CD4-positive, alpha-beta T cell treated with Interferon alpha-2 for 1 hour (primary cell): ENCODE measurements at places on chromosomes 6 and 20.

GRCh38 chr6:44837741-44838140, 450.2 kb downstream of the CDC5L start:
- DNase-seq, result no peak

DNA sequence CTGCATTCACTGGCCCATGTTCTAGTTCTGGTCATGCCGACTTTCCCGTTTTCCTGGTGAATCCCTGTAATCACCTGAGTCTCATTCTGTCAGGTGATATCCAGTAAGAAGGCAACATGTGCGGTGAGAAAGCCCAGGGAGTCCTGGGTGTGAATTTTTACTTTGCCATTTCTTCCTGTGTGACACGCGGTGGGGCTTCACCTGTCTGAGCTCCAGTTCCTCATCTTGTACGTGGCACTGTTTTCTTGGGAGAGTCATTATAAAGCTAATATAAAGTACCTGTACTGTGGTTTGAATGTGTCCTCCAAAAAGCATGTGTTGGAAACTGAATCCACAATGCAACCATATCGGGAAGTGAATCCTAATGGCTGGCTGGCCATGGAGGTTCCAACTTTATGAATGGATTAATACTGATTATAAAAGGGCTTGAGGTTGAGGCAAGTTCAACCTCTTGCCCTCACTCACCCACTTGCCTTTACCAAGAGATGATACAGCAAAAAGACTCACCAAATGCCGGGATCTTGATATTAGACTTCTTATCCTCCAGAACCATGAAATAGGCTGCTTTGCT, 5.1 kb downstream of the HLA-E start:
- peak; percentile 70 for DNase-seq

GRCh38 chr20:18401305-18401704, 65.5 kb downstream of the DZANK1 start:
- no peak for DNase-seq

GRCh38 chr6:39214120-39214813, 15.0 kb downstream of the KCNK5 start:
- DNase-seq, result no peak

GRCh38 chr6:158972241-158973233, 27.5 kb downstream of the RSPH3 start:
- DNase-seq, result no peak

- no peak for DNase-seq
These were observed 36.1 kb upstream of the THBS2 start for GRCh38 chr6:169289619-169290339.

GRCh38 chr6:53691667-53692133, 26.1 kb upstream of the KLHL31 start:
- DNase-seq, result no peak

- DNase-seq, result peak; percentile 73
These were observed 13.8 kb downstream of the RNASET2 start for GRCh38 chr6:166942393-166943168.

- no peak for DNase-seq
These were observed 4.2 kb downstream of the GABRR2 start for GRCh38 chr6:89310929-89311328.

DNA sequence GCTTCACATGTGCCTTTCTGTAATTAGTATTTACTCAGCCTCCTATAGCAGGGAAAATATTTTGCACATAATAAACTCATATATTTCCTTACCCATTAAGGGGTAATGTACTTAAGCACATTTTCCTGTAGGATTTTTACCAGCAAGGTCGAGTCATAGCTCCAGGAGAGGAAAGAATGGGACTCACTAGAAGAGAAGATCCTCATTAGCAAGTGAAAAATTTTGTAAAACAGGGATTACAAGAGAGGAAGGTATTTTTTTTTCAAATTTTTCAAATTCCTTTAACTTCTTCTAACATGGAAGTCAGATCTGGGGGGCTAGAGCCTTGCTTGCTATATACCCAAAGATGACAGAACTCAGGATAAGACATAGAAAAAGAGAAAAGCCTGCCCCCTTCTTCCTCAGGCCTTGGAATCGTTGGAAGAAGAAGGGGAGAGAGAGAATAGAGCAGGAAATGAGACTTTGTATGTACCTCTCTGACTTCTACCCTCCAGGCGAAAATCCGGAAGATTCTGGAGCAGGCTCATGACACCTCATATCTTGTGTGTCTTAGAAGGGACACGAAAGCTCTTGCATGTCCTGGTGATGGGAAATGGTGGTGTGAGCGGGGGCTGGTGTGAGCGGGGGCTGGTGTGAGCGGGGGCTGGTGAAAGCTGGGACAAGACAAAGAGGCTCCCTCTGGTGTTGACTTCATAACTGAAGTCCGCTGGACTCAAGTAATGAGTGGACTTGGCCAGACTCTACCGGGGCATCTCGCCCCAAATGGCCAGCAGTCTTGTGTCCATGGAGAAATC, 256.9 kb upstream of the PLCB4 start:
- no peak for DNase-seq

GRCh38 chr20:2756056-2756611, 44.3 kb downstream of the CPXM1 start:
- no peak for DNase-seq

DNA sequence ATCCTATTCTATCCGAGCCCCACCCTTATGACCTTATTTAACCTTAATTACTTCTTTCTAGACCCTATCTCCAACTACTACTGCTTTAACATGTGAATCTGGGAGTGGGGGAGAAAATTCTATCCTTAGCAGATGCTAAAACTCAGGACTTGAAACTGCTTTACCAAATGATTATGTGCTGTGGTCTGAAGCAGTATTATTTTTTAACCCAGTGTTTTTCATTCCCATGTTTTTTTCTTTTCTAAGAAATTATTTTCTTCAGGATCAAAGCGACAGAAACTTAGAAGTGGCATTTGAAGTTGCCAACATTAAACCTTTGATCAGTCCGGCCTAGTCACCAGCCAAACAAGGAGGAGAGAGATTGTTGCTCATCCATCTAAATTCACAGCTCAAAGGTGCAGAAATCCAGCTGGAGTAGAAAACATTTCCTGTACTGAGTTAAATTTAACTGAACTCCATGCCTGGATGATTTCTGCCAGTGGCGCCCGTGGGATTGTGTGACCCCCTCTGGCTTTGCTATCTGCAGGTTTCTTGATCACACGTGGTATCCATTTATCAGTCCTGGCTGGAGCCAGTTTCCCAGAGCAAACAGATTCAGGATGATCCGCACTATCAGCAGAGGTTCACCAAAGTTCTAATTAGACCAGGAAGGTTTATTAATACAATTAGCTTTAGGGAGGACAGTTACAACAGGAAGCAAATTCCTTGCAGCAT, 300.5 kb downstream of the PLCB1 start:
- DNase-seq, result no peak

DNA sequence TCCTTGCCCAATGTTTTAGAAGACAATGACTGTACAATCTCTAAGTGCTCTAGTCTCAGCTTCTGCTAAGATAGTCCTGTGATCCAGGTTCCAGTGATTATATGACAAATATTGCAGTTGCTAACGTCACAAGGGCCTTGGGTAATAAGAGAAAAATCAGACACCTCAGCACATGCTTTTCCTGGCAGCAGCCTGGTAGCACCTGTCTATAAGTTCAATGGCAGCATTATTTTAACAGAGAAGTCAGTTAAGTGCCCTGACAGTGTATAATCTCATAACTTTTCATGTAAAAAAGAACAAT, 121.3 kb upstream of the BCLAF1 start:
- DNase-seq, result no peak

GRCh38 chr6:31081872-31082271, 30.5 kb downstream of the C6orf15 start:
- DNase-seq, result no peak

DNA sequence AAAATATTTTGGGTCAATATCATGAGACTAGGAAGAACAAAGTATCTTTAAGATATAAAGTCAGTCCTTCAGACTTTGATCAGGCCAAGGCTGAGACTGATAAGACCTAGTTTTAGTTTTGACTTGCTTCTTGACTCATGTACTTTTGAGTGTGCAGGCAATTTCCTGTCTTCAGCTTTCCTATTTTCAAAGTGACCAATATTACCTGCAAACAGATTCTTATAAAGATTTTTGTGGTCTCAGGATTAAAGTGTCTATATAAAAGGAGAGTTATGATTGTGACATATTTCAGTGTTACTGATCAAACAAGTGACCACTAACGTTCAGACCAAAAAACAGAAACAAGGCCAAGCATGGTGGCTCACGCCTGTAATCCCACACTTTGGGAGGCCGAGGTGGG, 36.0 kb upstream of the AKIRIN2 start:
- DNase-seq, result no peak

DNA sequence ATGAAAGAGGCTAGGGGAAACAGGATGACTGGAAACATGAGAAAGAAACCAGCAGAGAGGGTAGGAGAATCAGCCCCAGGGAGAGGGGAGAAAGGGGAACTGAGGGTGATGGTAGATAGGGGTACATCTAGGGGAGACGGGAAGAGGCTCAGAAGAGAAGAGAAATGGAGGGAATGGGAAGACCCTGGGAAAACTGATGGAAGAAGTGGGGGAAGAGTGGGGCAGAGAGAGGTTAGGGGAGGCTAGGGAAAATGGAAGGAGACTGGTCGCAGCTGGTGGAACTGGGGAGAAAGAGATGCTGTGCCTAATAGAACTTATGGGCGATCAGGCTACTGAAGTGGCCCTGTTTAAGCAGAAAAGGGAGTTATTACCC, 548 bp downstream of the PROCR start:
- no peak for DNase-seq

DNA sequence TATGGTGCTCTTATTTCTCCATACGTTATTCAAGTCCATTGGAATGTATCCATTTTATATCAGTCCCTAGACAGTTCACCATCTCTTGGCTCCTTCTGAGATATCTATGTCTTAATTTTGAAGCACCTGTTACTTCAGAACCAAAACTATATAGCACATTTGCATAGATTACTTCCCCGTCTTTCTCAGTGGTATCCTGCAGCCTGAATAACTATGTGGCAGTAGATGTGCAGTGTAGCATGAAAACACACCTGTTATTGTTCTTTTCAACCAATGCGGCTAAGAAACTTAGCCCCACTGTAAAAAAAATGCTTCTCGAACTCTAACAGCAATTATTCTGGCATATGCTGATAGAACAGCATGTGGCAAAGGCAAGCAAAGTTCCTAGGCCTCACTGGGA, 1184.4 kb upstream of the ADGRB3 start:
- no peak for DNase-seq

DNA sequence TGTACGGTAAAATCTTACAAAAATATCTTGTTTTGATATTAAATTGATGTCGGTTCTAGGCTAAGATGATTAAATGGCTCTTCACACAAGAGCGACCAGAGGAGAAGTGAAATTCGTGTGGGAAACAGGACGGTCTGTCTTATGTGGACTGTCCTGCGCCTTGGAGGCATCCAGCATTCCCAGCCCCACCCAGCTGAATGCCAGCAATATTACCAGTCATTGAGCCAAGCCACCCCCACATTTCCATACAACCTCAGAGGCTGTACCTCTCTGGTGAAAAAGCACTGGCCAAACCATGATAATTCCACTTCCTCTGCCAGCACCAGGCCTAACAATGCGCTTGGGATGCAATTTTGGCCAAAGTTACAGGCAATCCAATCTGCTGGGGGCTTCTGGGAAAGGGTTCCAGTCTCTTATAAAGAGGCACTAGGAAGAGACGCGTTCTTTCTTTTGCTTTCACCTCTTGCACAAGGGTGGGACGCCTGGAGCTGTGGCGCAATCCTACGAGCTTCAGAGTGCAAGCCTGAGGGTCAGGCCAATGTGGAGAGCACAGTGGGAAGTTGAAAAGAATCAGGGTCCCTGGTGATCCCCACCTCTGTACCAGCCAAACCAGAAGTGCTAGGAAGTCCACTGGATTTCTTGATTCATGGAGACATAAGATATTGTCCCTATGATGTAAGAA, 213.1 kb downstream of the PREX1 start:
- DNase-seq, result no peak

DNA sequence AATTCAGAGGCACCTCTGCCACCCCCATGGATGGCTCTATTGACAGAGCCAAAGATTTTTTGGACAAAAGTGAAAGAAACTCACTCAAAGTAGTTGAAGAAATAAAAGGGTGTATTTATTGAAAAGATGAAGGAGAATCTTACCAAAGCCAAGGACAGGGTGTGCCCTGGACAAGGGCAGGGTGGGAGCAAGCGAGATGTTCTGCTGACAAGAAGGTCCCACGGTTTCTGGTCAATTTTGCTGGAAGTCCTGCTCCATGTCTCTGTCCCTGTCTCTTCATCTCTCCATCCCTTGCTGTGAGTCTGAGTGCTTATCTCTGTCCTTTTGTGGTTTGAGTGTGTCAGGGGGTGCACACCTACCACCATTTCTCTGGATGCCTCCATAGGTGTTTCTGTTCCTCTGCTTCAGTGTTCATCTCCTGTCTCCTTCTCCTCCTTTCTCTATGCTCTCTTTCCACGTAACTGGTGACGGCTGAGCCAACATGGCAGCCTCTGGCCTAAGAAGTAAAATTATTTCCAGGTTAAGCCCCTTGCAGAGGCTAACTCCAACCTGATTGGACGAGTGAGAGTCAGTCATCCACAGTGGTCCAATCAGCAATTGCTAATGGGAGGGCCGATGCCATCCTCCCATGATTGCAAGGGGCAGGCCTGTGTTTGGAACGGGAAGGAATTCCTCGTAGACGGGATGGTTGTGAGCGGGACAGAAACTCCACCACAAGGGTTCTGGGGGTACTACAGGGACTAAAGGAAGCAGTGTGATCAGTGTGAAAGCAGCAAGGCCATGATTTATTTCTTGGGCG, 502.1 kb upstream of the CDH4 start:
- DNase-seq, result no peak

- DNase-seq, result no peak
These were observed 2.7 kb downstream of the PAQR8 start for GRCh38 chr6:52364480-52365166.

GRCh38 chr20:50678169-50678898, 13.0 kb downstream of the RIPOR3 start:
- no peak for DNase-seq

- DNase-seq, result no peak
These were observed 273.5 kb upstream of the POU3F2 start for GRCh38 chr6:98560841-98561240.

DNA sequence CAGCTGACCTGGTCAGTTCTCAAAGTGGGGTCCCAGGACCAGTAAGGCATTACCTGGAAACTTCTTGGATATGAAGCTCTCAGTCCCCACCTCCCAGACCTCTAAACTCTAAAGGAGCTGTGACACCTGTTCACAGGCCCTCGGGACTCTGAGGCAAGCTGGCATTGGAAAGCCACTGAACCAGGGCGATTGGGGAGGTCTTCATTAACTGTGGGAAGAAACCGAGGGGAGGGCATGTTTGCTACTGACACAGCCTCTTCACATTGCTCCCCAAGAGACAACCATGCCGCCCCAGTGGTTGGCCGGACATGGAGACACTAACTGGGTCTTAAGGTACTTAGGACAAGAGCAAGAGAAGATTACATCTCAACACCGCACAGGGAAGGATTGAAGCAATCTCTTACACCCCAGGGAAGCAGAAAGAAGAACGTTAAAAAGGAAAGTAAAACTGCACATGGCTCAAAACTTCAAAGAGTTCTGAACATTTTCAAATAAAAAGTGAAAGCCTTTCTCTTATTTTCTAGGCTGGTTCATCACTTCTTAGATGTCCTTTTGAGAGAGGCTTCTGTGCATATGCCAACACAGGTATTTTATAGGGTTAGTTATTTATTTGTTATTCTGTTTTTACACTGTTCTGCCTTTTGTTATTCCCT, 210.0 kb upstream of the CST7 start:
- DNase-seq, result no peak
